Stimulated activated CD8-positive, alpha-beta memory T cell treated with anti-CD3 and anti-CD28 coated beads, Interleukin-7, amount 100 ng/mL, for 4 hours (primary cell): ENCODE measurements at places on chromosomes 3 and 15.

DNA sequence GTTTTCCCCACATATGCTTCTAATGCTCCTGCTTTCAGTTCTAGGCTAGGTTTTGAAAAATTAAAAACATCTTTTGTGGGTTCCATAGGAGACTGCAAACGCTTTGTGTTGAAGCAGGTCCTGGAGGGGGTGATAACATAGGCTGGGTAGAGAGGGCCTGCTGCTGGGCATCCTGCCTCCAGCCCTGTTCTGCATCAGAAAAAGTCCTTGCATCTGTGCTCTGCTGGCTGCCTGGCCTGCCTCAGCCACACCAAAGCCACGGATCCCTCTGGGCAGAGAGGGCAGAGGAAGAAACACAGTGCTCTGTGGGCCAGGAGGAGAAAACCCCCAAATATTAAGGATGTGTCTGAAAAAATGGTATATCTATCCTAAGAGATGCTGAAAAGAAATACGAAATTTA lies 3.9 kb upstream of the ARPP21 start:
- DNase-seq, result no peak

DNA sequence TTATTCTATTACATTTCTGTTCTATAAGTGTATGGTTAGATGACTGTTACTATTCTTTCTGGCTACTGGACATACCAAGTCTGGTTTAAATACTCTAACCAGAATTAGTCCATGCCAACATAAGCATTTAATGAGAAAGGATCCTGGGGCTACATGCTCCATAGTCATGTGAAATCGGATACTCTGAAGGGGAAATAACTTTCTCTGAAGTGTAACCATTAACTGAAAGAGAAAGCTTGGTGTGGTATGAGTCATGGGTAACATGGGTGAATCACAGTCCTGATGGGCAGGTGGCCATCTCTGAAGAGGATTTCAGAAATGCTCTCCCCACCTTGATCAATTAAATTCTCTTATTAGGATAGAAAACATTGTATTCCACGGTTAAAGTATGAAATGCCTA lies 69.4 kb downstream of the FHIT start:
- no peak for DNase-seq

GRCh38 chr3:134922866-134923265 lies 127.8 kb downstream of the EPHB1 start:
- DNase-seq, result no peak

GRCh38 chr15:88674661-88675060 lies 35.8 kb downstream of the ISG20 start:
- DNase-seq, result no peak

- no peak for DNase-seq
Observed at GRCh38 chr3:45976191-45977091, 19.2 kb downstream of the FYCO1 start.

- no peak for DNase-seq
Observed at GRCh38 chr3:185280572-185281365, 26.9 kb upstream of the EHHADH start.

DNA sequence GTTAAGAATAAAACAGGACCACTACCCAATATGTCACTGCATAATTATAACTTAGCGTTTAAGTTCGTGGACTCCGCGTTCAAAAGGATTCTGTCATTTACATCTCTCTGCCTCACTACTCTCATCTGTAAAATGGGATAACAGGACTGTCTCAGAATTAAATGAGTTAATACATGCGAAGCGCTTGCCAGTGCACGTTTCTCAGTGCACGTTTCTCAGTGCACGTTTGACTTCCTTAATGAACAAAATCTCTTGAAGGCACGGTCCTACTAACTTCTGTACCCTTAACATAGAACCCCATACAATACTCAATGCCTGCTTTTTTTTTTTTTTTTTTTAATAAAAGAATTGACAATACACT lies 499 bp downstream of the RABL3 start:
- DNase-seq, result no peak

- DNase-seq, result no peak
Observed at GRCh38 chr3:131491084-131491483, 11.7 kb downstream of the MRPL3 start.

DNA sequence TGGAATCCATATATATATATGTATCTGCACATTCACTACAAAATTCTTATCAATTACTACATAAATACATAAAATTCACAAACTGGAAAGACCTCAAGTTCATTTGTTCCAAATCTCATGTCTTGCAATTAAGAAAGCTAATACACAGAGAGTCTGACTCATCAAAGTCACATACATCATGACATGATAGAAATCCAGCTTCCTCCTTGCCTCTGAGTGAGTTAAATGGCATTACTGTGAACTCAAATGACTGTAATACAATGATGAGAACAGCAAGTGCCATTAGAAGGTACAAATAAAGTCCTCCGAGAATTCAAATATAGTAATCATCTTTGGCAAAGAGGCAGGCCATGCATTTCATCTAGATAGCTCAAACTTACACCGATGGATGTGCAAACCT lies 55.1 kb upstream of the AGTR1 start:
- DNase-seq, result no peak
